ENCODE measurements at places on chromosomes 7 and 10.

DNA sequence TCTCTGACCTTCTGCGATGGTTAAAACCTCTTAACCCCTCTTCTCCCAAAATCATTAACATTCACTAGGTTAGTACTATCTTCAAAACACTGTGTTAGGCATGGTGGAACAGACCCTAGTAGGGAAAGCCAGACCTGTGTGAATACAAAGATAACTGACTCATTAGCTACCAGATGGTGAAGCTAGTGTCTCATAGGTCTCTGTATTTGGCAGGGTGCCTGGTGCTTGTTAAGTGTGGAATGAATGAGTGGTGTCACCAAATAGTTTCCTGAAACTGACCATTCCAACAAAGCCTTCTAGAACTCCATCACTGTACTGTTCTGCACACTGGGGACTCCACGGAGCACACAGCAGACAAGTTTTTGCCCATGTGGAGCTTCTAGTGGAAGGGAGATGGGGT is 27.7 kb upstream of the TM9SF3 start:
- peak; percentile 74 for DNase-seq

GRCh38 chr10:80491251-80492102 is 37.4 kb downstream of the TSPAN14 start:
- no peak for DNase-seq

DNA sequence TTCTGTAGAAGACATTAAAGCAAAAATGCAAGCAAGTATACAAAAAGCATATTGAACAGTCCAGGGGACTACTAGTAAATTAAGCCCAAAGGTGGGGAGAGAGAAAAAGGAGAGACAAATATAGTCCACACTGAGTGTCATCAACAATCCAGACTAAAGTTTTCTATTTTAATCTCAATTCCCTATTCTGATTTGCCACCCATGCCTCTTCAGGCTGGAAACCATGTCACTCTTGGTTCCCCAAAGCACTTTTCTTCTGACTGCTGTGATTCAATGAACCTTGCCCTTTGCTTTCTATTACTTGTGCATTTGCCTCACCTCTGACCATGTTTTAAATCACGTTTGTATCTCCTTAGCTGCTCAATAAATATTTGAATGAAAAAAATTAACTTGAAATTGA is 95.3 kb upstream of the AOAH start:
- no peak for DNase-seq

DNA sequence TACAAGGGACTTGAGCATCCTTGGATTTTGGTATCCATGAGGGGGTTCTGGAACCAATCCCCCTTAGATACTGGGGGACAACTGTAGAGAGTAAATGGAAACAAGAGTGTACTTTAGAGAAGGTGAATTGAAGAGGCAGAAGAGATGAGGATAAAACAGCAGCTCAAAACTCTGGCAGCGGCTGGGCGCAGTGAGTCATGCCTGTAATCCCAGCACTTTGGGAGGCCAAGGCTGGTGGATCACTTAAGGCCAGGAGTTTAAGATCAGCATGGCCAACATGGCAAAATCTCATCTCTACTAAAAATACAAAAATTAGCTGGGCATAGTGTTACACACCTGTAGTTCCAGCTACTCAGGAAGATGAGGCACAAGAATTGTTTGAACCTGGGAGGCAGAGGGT is 218.7 kb downstream of the GALNT17 start:
- no peak for DNase-seq

DNA sequence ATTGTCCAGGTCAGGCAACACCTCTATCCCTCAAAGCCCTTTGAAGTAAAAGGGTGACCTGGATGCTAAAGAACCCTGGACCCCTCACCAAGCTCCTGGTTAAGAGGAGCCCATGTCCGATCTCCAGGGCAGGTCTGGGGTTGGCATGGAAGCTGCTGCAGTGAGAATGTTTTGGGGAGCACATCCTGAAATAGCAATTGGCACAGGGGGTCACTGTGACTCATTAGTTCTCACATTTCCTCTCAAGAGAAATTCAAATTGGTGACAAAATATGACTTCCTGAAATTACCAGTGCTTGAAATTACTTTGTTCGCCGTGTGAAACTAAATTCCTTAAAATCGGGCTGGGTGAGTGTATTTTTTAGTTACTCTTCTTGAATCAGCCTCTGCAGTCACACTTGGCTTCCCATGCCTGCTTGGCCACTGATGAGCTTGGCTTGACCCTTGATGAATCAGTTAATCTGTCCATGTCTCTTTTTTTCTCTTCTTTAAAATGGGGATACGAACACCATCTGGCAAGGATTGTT is 18.8 kb upstream of the ARHGAP22 start:
- no peak for DNase-seq

DNA sequence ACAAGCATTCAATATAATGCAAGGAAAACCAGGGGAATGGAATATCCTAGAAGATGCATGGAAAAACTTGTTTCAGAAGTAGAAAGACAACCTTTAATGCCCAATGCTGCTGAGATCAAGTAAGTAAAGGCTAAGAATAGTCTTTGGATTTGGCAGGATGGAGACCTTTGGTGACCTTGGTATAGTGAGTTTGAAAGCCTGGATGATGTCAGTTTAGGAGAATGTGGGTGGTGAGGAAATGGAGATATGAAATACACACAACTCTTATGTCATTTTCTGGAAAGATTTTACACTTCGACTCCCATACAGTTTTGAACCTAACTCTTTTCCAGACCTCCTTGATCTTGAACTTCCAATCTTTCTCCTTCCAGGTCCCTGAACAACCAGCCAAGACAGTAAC is 185.7 kb downstream of the TFEC start:
- DNase-seq, result no peak

- DNase-seq, result no peak
Observed at GRCh38 chr7:104820836-104821535, 193.0 kb upstream of the KMT2E start.

GRCh38 chr10:99172950-99173349 is 62.7 kb downstream of the HPSE2 start:
- no peak for DNase-seq

DNA sequence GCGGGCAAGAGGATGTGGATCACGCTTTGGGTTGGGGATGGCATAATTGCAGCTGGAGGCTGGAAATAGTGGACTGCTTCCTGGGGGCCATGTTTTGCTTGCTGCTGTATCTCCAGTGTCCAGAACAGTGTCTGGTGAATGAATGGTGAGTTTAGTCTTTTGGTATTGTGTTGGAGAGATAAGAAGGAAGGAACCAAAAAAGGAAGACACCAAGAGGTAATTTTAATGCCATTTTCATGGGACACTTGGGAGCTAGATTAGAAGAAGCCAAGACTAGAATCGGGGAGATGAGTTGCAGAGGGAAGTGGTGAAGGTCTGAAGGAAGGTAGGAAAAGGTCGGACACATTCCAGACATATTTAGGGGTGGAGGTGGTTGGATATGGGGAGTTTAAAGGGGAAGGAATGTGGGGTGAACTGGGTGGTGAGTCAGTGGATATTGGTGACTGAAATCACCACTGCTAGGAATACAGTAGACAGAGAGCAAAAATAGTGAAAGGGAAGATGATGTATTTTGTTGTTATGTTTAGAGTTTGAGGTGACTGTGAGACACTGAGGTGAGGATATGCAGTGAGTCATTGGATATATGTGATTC is 76.7 kb downstream of the CCNY start:
- no peak for DNase-seq

- no peak for DNase-seq
Observed at GRCh38 chr7:21146642-21147423, 281.1 kb upstream of the SP4 start.

- DNase-seq, result no peak
Observed at GRCh38 chr7:19327018-19327417, 181.8 kb upstream of the FERD3L start.

- no peak for DNase-seq
Observed at GRCh38 chr10:97254694-97255093, 37.7 kb downstream of the ARHGAP19 start.

GRCh38 chr10:50550291-50550839 is 73.4 kb downstream of the SGMS1 start:
- DNase-seq, result no peak

DNA sequence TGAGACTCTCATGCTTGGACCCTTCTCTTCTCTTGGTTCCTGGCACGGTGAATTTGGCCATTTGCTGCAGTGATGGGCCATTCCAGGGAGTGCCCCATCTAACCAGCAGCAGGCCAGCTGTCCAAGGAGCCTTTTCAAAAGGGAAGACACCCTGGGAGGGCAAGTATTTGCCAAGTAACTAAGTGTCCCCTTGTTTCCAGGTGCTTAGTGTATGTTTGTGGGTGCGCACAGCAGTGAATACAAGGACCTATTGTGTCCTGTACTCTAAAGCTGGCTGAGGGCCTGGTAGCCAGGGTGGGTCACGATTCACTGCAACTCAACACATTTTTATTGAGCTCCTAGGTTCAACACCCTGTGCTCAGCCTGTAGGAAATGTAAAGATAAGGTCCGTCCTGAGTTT is 348.8 kb downstream of the RNLS start:
- no peak for DNase-seq

Measured in amniotic stem cell (primary cell).